ENCODE measurements at places on chromosomes 12 and 14. TPM values are rescaled to one million over a fixed set of nuclear protein-coding genes. Genes with fewer than 3 reads are reported as not detected.

The A2ML1 gene
- 1.6 TPM for total RNA-seq

The MLF2 gene
- total RNA-seq = 110 TPM

The HHIPL1 gene
- total RNA-seq = 9.4 TPM

The PRB2 gene
- not detected for total RNA-seq

The BDKRB1 gene
- not detected for total RNA-seq

The CHURC1 gene
- 51.3 TPM for total RNA-seq

The CYP46A1 gene
- 5.3 TPM for total RNA-seq

The PDE3A gene
- 7.5 TPM for total RNA-seq

The ACOT6 gene
- not detected for total RNA-seq

The REM2 gene
- 1.9 TPM for total RNA-seq

The SELPLG gene
- 1.6 TPM for total RNA-seq

The DIO2 gene
- 24.4 TPM for total RNA-seq

The PRDM4 gene
- 41.3 TPM for total RNA-seq

The PPP1R1A gene
- 10.0 TPM for total RNA-seq

The KLC1 gene
- total RNA-seq = 534 TPM

The KRT79 gene
- total RNA-seq = not detected

The THAP2 gene
- 34.4 TPM for total RNA-seq

The P2RX2 gene
- total RNA-seq = not detected

The KCNA1 gene
- 3.1 TPM for total RNA-seq

The RIPK3 gene
- total RNA-seq = not detected

The TAS2R20 gene
- total RNA-seq = 26.0 TPM

The A2M gene
- 48.8 TPM for total RNA-seq

The ACRBP gene
- total RNA-seq = 1.6 TPM

The GPRC5D gene
- total RNA-seq = not detected

The AVPR1A gene
- 7.2 TPM for total RNA-seq

The ABCC9 gene
- 15.7 TPM for total RNA-seq

The CEBPE gene
- not detected for total RNA-seq

The PPP4R4 gene
- 1.6 TPM for total RNA-seq

The TPPP2 gene
- total RNA-seq = not detected

The ANO6 gene
- total RNA-seq = 13.5 TPM

The FSCB gene
- total RNA-seq = 0.31 TPM

The LYSET gene
- total RNA-seq = 13.5 TPM

The CAND1 gene
- 337 TPM for total RNA-seq

The TMEM229B gene
- total RNA-seq = 19.1 TPM

The OR4K13 gene
- total RNA-seq = not detected

The TSPAN31 gene
- total RNA-seq = 25.7 TPM

The SLC38A1 gene
- total RNA-seq = 277 TPM

Data from parietal lobe (tissue), 2 donors.